ENCODE measurements at places on chromosomes 4 and X. TPM values are rescaled to one million over a fixed set of nuclear protein-coding genes. Genes with fewer than 3 reads are reported as not detected.
A peak's percentile ranks its signal among the peaks of the same experiment; 100 is the strongest.

- no peaks in the 10 kb centered on the region for H3K27me3 ChIP-seq
- no peaks in the 10 kb centered on the region for H3K4me1 ChIP-seq
- no peaks in the 10 kb centered on the region for H3K36me3 ChIP-seq
- H3K27ac ChIP-seq = no peak overlapping the region
- no peak overlapping the region for H3K4me3 ChIP-seq
These were observed 42.1 kb upstream of the UGT2B10 start for GRCh38 chr4:68773699-68774098.

GRCh38 chr4:123469245-123469644 lies 72.7 kb downstream of the SPRY1 start:
- H3K27me3 ChIP-seq = peaks cover 23% of the 10 kb centered on the region
- H3K27ac ChIP-seq = no peak overlapping the region
- no peaks in the 10 kb centered on the region for H3K4me1 ChIP-seq
- H3K36me3 ChIP-seq = no peaks in the 10 kb centered on the region
- DNase-seq = no peak

GRCh38 chrX:123860983-123861382 lies 1.1 kb downstream of the XIAP start:
- peaks cover 16% of the 10 kb centered on the region for H3K4me1 ChIP-seq
- H3K27ac ChIP-seq = peak overlapping the region; percentile 95
- no peak for DNase-seq
- H3K36me3 ChIP-seq = no peaks in the 10 kb centered on the region

GRCh38 chr4:23388255-23388654 lies 501.6 kb downstream of the PPARGC1A start:
- H3K27me3 ChIP-seq = no peaks in the 10 kb centered on the region
- no peak overlapping the region for H3K4me3 ChIP-seq
- H3K27ac ChIP-seq = no peak overlapping the region
- no peak for DNase-seq

DNA sequence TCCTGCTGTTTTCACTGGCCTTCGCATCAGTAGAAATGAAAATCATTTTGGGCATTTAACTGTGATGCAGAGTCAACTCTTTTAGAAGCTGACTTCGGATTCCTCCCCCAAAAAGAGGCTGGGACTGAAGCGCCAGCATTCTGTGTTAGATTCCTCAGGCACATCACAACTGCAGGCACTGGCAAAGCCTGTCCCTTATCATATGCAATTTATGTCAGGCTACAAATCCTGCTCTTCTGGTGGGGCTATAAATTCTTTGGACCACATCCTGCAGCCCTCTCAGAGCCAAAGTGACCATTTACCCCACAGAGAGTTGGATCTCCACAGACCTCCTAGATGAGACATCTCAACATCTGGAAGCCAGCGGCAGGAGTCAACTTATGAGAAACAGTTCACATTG lies 138.4 kb downstream of the CBR4 start:
- no peaks in the 10 kb centered on the region for H3K4me1 ChIP-seq
- peaks cover 17% of the 10 kb centered on the region for H3K27me3 ChIP-seq
- H3K36me3 ChIP-seq = no peaks in the 10 kb centered on the region
- no peak overlapping the region for H3K4me3 ChIP-seq

DNA sequence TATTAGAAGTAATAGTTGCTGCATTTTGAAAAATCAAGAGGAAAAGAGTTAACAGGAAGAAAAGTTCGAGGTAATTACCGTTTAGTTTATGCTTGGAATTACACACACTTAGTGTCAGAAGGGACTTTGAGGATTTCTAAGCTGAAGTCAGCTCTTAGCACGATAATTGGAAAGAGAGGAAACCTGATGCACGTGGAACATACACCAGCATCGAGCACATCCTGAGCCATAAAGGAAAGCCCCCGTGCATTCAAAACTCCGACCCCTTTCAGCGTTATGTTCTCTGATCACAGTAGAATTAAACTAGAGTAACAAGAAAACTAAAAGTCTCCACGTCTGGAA lies 400 bp upstream of the PAQR3 start:
- peak overlapping the region; percentile 22 for H3K27ac ChIP-seq
- peaks cover 13% of the 10 kb centered on the region for H3K4me1 ChIP-seq
- peaks cover 29% of the 10 kb centered on the region for H3K27me3 ChIP-seq
- no peaks in the 10 kb centered on the region for H3K36me3 ChIP-seq

GRCh38 chr4:57989430-57989829 lies 879.2 kb upstream of the IGFBP7 start:
- H3K27ac ChIP-seq = no peak overlapping the region
- no peaks in the 10 kb centered on the region for H3K4me1 ChIP-seq
- no peak overlapping the region for H3K4me3 ChIP-seq
- DNase-seq = no peak
- H3K27me3 ChIP-seq = no peaks in the 10 kb centered on the region

DNA sequence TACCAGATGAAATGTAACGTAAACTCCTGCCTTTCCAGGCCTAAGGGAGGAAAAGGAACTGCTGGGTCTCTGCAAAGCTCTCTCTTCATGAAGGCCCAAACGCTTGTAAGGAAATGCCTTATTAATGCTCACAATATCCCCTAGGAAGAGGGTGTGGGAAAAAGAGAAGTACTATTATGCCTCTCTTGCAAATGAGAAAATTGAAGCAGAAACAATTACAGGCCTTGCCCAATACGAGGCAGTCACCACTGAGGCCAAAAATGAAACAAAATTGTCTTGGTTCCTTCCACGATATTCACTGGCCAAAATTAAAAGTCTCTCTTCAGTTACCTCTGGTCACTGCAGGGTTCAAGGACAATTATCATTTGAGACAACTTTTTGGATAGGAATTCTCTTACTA lies 3.2 kb downstream of the SCARB2 start:
- no peak for DNase-seq
- H3K36me3 ChIP-seq = no peaks in the 10 kb centered on the region
- H3K27ac ChIP-seq = peak overlapping the region; percentile 23
- no peaks in the 10 kb centered on the region for H3K27me3 ChIP-seq

GRCh38 chr4:84852081-84852480 lies 114.4 kb downstream of the WDFY3 start:
- H3K27me3 ChIP-seq = no peaks in the 10 kb centered on the region
- DNase-seq = no peak
- no peaks in the 10 kb centered on the region for H3K4me1 ChIP-seq

- no peak overlapping the region for H3K27ac ChIP-seq
- no peaks in the 10 kb centered on the region for H3K4me1 ChIP-seq
- H3K36me3 ChIP-seq = no peaks in the 10 kb centered on the region
- DNase-seq = no peak
- H3K4me3 ChIP-seq = no peak overlapping the region
These were observed 64.9 kb downstream of the SORCS2 start for GRCh38 chr4:7256984-7257810.

DNA sequence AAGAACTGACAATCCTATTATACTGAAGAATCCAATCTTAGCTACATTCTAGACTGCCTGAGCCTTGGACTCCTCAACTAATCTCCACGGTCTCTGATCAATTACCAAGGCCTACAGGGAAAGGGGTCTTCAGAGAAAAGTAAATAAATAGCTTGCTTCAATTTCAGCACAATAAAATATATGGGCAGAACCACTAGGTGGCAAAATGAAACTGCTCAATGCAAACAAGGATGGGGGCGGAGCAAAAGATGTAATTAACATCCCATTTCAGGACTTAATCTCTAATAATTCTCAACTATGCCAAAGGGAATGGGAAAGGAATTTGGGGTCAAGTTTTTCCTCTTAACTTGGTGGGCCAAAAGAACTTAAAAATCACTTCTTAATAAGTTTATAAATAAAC lies 78.4 kb upstream of the MAP3K15 start:
- H3K4me3 ChIP-seq = no peak overlapping the region
- H3K27ac ChIP-seq = peak overlapping the region; percentile 78
- H3K36me3 ChIP-seq = no peaks in the 10 kb centered on the region
- no peak for DNase-seq

DNA sequence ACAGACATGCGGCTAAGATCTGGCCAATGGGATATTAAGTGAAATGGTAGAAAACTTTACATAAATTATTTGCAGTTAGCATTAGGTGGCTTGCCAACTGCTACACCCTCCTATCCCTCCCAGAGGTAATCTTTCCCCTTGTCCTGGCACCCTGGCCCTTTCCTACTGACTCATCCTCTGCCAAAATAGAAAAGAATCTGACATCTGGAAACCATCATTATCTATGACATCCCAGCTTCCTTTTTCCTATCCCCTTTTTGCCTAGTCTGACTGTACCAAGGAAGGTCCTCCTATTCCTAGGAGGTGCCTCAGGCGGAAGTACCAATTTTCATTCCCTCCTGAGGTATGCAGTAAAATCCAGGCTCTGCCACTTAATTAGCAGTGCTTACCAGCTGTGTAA lies 163.6 kb upstream of the KLF3 start:
- peaks cover 5% of the 10 kb centered on the region for H3K36me3 ChIP-seq
- no peak overlapping the region for H3K4me3 ChIP-seq
- no peaks in the 10 kb centered on the region for H3K27me3 ChIP-seq

Gene PDZD4
- 2.2 TPM for total RNA-seq

Gene NUDT11
- 1.3 TPM for total RNA-seq

Gene ZNF141
- total RNA-seq = 37.6 TPM

Gene KIF4A
- total RNA-seq = 17.2 TPM

Measured in natural killer cell treated with Interleukin-12 subunit alpha and Interleukin-12 subunit beta and Interleukin-15 and Interleukin-18, amount 100 ng/mL, for 72 hours (primary cell).